ENCODE measurements at places on chromosomes 4 and X.

- DNase-seq: no peak
These were observed 84.9 kb downstream of the MID1IP1 start for GRCh38 chrX:38886112-38886511.

- no peak for DNase-seq
These were observed 1741.0 kb upstream of the PCDH10 start for GRCh38 chr4:131408102-131408501.

DNA sequence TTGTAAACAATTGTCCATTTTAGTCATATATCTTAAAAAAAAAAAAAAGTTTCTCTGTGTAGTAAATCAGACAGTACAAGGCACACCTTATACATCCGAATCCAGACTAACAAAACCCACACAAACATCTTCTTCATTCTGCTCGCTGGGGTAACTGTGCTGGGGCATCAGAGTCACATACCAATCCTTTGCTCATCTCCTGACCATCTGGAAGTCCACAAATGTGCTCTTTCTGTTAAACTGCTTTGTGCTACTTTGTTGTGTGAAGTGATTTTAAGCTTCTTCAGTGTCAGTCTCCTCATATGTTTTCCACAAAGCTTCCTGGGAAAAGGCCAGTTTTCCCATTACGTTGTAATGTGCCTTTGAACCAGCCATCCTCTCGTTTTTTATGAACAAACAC is 86.2 kb upstream of the CBR4 start:
- no peak for DNase-seq

GRCh38 chrX:110759785-110760184 is 35.8 kb downstream of the CHRDL1 start:
- no peak for DNase-seq

GRCh38 chr4:10094841-10095240 is 21.8 kb downstream of the WDR1 start:
- DNase-seq: no peak

DNA sequence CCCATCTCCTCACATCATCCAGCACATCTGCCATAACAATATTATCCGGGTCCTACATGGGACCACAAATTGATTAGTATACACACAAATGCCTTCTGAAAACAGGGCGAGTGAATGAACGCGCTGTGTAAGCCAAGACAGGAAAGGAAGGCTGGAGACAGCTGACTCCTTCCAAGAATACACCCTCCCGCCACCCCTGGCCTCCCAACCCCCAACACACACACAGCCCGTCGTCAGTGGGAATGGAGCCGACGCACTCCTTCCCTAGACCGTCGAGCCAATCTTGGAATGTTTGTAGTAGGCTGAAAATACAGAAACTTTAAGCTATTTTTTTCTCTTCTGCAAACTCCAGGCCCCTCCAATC is 319 bp upstream of the MAGEH1 start:
- no peak for DNase-seq

DNA sequence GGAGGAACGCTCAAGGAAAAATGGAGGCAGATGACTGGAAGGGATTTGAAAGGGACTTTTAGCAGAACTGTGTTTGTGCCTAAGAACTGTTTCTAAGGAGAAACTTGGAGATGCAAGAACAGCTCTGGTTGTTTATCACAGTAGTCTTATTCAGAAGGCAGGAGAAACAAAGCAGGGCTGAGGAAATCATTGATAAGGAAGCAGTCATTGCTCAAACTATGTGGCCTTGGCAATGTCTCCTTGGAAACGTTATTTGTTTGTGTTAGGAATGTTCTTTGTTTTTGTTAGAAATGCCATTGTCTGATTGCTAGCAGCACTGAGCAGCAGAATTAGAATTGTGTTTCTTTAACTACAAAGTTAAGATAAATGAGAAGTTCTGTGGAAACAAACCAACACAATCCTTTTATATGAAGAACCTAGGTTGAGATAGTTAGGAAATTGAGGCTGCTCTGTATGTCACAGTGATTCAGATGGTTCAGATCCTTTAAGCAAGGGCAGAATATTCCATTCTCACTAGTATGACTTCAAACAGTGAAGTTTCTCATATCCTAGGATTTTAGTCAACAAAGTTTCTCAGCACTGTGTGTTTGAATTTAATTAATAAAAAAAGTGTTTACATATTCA is 1191.3 kb upstream of the IGFBP7 start:
- peak; percentile 27 for DNase-seq

GRCh38 chrX:122565952-122566351 is 618.1 kb upstream of the GRIA3 start:
- peak; percentile 64 for DNase-seq

- DNase-seq: no peak
These were observed 2.1 kb upstream of the GPC4 start for GRCh38 chrX:133417364-133417763.

- DNase-seq: no peak
These were observed 46.7 kb downstream of the MAOB start for GRCh38 chrX:43835559-43835958.

DNA sequence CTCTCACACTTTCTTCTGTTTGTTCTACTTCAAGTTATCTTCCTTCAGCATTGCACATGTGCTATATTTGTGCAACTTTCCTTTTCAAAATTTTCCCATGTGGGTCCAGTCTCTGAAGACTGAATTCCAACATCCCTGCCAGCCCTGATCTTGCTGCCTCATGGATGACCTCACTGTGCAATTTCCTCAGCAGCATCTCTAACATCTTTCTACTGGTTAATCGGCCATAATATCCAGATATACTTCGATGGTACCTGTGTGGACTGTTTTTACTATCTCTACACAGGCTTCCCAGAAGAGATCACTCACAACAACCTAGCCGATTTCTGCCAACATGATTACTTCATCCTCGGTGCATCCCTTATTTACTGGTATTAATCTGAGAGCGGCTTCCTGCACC is 41.5 kb downstream of the GPM6A start:
- no peak for DNase-seq

- DNase-seq: no peak
These were observed at the start of gene TASL for GRCh38 chrX:30577362-30577991. TASL (minus strand) TSS chrX:30577766; CDS start chrX:30560355, 17,411 bp downstream.

DNA sequence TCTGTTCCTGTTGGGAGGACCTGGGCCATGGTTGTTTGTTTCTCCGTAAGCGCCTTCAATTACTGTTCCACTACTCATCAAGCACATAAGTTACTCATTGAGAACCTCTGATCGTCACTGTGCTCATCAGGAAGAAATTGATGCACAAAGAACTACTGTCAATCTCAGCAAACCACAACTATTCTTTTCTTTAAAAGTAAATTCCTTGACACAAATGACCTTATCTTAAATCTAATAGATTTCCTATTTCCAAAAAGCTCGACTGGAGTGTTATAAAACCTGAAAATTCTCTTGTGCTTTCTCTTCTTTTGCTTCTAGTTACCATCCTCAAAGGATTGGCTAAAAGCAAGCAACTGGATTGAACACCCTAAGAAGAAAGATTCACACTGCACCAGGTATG is at the start of gene MUC7:
MUC7 (plus strand) TSS at position 301 of the 400 bp plus-strand sequence. CDS start 1,825 bp downstream, outside the sequence.
- DNase-seq: no peak

GRCh38 chr4:827209-828081 is 1.5 kb upstream of the CPLX1 start:
- no peak for DNase-seq

DNA sequence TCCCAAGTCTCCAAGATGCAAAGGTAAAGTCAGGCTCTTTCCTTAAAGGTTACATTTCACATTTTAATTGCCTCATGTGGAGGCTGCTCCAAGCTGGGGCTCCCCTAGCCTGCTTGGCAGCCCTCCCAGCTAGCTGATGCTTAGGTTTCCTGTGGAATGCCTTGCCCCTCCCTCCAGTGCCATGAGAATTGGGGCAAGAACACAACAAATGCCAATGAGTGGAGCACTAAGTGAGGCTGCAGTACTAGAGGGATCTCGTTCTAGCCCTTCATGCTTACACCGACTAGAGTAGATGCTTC is 597.7 kb downstream of the MID1IP1 start:
- DNase-seq: peak; percentile 21

DNA sequence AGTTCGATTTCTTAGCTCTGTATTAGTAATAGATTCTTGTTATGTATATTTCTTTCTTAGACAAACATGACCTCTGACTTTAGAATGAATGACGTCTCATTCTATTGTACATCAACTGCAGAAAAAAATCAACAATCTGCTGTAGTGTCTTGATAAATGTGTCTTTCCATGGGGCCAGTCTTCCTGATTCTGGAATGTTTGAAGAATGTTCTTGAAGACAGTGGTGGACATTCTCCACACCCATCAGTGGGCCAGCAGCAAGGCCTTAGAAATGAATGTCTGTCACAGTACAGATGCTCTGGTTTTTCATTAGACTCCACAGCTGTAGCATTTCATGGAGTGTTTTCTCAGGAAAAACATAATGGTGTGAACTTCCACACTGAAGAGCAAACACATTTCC is 63.2 kb upstream of the FAM47B start:
- no peak for DNase-seq

DNA sequence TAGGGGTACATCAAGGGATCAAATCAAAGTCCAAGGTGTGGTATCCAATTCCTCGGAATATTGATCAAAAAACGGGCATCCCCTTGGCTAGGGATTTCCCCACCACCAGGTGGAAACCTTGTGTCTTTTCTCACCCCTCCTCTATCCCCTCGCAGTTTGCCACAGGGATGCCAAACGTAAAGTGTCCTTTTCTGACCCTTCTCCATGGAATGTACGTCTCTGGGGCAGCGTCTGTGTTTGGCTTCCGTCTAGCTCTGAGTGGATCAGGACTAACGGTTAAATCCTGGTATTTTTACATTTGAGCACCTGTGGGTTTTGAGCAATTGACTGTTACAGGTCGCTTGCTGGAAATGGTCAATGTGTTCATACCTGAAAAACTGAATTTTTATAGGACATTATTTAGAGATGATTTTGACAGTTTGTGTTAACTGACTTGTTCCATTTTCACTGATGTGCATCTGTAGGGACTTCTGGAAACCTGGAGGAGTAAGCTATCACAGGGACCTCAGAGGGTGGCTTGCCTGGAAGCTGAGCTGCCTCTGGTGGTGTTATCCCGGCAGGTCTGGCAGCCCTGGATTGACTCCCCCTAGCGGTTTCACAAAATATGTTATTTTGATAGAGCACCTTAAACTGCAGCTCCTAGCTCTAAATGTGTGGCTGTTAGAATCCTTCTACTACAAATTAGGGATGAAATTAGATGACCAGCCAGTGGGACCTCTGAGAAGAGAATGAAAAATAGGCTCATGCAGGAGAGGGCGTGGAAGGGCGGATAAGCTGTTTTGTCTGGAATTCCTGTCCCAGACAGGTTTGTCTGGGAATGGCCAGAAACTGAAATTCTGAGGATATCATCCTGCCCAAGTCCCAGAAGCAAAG is 8.8 kb upstream of the MGST2 start:
- peak; percentile 84 for DNase-seq

DNA sequence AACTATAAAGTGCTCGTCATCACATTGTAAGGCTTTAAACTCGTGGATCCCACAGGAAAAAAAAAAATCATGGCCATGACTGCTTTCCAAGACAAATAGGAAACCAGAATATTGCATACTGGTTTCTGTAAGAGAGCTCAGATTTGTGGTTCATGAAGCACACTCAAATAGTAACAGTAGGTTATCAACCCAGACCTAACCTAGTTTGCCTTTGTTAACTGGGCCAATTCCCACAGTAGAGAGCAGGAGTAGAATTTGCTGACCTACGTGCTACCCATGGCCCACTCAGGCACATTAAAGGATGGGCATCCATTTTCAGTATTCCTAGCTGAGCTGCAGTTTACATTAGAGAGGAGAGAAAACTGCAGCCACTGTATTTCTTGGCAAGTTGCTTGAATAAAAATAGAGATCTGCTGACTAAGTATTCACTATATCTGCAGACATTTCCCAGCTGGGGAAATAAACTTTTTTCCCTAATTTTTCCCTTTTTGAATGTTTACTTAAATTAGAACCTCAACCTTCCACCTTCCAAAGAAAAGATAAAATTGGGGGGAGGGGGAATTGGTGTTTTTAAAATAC is 218.5 kb downstream of the SPANXN3 start:
- DNase-seq: peak; percentile 21

All from cardiac muscle cell (in vitro differentiated cells and primary cell).